Activated T-helper 1 cell treated with anti-CD3 and anti-CD28 coated beads, Interleukin-12 subunit alpha, Interleukin-12 subunit beta, Interleukin-2, Interleukin-4 antibody, amounts not matched to agents 30 ng/mL and 10 ng/mL and 1 ng/mL, durations not matched to agents 14 hours and 24 hours and 36 hours (primary cell): ENCODE measurements at places on chromosomes 11 and 22.

GRCh38 chr11:108338750-108339149, 115.9 kb downstream of the ATM start:
- DNase-seq = no peak

GRCh38 chr11:115739146-115739545, 234.9 kb upstream of the CADM1 start:
- DNase-seq = no peak

DNA sequence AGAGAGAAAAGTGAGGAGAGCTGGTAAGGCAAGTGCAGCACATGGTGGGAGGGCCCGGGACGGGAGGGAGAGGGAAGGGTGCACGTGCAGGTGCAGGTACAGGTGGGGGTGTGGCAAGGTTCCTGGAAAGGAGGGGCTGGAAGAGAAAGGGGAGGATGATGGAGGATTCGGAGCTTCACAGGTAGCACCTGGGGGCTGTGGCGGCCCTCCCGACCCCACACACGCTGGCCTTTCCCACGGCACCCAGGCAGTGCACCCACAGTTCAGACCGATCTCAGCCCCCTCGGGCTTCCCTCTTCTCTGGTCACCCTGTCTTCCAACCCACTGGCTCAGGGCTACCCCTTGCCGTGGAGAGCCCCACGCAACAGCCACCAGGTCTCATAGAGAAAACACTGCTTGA, 67.4 kb upstream of the A4GALT start:
- DNase-seq = no peak

DNA sequence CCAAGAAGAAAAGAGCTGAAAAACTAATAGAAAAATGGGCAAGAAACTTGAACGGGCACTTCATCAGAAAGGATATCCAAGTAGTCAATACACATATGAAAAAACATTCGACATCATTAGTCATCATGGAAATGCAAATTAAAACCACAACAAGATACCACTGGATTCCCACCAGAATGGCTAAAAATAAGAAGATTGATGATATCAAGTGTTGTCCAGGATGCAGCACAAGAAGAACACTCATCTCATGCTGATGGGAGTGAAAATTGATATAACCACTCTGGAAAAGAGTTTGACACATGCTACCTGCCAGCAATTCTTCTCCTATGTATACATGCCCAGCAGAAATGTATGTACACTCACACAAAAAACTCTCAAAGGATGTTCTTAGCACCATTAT, 26.9 kb upstream of the SCUBE2 start:
- no peak for DNase-seq

GRCh38 chr11:91802475-91802874, 422.1 kb upstream of the FAT3 start:
- DNase-seq = no peak

- no peak for DNase-seq
Measured at GRCh38 chr11:76025068-76025467, 181.2 kb downstream of the WNT11 start.

DNA sequence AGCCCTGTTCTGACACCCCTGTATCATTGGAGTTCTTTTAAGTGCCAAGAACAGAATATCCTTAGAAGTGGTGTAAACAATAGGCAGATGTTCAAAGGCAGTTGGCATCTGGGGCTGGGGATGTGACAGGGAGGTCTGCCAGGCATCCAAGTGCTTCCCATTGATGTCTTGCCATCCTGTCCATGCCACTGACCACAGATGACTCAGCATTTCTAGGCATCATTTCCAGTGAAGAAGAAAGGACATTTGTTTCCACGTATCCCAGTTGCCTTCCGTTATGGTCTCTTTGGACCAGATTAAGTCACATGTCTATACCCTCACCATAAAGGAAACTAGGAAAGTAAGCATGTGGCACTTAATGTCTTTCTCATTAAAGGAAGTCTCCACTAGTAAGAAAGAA, 76.7 kb upstream of the BARX2 start:
- no peak for DNase-seq

- DNase-seq = no peak
Measured at GRCh38 chr11:105244160-105244825, 104.7 kb upstream of the CARD18 start.

DNA sequence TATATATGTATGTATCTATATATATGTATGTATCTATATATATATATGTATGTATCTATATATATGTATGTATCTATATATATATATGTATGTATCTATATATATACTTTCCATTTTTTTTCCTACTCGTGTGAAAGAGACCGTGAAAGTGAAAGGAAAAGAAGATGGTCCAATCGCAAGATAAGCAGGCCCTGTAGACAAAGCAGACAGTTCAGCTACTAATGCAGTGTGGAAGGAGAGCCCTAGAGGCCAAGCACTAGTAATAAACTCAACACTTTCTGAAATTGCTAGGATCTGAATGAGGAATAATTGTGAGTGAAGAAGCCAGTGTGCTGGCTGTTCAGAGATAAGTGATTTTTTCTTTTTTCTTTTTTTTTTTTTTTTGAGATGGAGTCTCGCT, 47.2 kb downstream of the MCHR1 start:
- DNase-seq = no peak

GRCh38 chr22:35477911-35478582, 62.6 kb upstream of the RASD2 start:
- DNase-seq = no peak

- no peak for DNase-seq
Measured at GRCh38 chr11:113778111-113778910, 1.3 kb upstream of the CLDN25 start.

DNA sequence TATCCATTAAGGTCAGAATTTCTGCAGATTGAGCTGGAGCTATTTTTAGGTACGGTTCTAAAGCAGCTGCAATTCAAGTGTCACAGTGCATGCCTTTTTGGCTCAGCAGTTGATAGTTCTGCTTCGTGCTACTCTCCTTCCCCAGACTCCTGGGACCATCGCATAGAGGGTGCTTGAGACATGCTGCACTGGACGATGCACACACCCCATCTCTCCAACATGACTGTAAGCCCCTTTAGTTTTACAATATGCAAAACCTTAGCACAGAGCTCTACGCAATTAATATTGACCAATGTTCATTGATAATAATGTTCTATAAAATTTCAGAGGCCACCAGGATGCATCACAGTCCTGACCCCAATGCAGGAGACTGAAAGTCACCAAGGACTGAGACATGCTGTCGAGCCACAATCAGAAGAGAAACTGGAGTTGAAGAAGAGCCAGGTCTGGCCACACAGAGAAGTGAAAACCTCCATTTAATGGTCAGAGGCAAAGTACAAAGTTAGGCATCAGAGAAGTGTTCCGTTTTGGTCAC, 120.9 kb upstream of the ZC3H12C start:
- DNase-seq = no peak

- DNase-seq = no peak
Measured at GRCh38 chr11:2887515-2888195, 2.1 kb upstream of the CDKN1C start.

GRCh38 chr22:35514366-35514765, 26.3 kb upstream of the RASD2 start:
- no peak for DNase-seq

- DNase-seq = no peak
Measured at GRCh38 chr11:30855383-30856006, 269.3 kb upstream of the MPPED2 start.

DNA sequence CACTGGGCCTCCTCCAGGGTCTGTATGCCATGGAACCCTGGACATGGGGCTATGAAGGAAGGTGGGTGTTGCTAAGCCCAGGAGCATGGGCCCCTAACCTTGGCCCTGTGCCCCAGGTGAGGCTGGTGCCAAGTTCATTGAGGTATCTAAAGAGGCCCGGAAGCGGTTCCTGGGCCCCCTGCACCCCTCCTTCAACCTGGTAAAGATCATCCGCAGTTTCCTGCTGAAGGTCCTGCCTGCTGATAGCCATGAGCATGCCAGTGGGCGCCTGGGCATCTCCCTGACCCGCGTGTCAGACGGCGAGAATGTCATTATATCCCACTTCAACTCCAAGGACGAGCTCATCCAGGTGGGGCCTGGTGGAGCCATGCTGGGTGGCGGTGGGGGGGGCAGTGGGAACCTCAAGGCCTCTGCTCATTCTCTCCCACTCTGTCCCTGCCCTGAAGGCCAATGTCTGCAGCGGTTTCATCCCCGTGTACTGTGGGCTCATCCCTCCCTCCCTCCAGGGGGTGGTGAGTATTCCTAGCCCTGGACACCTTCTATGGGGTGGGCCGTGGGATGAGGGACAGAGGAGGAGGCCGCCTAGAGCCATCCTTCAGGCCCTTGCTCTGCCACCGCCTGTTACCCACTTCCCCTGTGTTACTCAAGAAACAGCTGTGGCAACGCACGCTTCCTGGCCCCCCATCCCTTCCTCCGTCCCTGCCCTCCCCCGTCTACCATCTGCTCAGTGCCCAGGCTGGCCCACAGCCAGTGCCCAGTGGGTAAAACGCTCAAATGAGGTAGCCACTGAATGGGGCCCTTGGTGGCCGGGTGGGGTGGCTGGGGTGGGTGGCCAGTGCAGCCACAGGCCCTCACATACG, 3.0 kb downstream of the PNPLA2 start:
- no peak for DNase-seq

DNA sequence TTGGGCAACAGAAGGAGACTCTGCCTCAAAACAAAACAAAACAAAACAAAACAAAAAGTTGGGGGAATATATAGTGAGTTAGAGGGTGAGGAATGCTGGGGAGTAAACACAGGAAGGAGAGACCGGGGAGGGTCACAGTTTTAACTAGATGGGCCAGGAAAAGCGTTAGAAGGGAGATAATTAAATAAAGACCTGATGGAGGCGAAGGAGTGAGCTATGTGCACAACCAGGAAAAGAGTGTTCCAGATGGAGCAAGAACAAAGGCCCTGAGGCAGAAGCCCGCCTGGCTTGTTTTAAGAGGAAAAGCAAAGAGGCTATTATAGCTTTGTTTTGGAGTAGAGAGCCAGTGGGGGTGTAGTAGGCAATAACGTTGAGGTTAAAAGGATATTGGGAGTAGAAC, 4.8 kb upstream of the PLA2G6 start:
- no peak for DNase-seq

DNA sequence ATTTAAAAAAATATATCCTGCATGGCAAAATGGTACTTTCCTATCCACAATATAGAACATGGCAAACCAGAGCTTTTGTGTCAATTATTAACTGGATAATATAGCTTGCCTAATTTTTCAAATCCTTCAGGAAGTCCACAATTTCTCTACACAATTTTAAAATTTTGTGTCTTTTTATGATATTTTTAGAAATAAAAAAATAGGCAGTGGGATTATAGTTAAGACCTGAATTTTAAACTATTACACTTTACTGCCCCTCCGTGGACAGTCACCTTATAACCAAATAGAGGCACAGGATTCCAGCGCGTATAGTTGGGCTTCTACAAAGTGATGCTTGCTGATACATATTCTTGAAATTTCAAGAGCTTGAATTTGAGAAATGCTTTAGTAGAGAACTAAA, 2.1 kb upstream of the DMC1 start:
- no peak for DNase-seq

- DNase-seq = no peak
Measured at GRCh38 chr11:64627371-64627770, 36.4 kb downstream of the SLC22A12 start.

- DNase-seq = no peak
Measured at GRCh38 chr22:20514658-20515406, 7.4 kb downstream of the MED15 start.

DNA sequence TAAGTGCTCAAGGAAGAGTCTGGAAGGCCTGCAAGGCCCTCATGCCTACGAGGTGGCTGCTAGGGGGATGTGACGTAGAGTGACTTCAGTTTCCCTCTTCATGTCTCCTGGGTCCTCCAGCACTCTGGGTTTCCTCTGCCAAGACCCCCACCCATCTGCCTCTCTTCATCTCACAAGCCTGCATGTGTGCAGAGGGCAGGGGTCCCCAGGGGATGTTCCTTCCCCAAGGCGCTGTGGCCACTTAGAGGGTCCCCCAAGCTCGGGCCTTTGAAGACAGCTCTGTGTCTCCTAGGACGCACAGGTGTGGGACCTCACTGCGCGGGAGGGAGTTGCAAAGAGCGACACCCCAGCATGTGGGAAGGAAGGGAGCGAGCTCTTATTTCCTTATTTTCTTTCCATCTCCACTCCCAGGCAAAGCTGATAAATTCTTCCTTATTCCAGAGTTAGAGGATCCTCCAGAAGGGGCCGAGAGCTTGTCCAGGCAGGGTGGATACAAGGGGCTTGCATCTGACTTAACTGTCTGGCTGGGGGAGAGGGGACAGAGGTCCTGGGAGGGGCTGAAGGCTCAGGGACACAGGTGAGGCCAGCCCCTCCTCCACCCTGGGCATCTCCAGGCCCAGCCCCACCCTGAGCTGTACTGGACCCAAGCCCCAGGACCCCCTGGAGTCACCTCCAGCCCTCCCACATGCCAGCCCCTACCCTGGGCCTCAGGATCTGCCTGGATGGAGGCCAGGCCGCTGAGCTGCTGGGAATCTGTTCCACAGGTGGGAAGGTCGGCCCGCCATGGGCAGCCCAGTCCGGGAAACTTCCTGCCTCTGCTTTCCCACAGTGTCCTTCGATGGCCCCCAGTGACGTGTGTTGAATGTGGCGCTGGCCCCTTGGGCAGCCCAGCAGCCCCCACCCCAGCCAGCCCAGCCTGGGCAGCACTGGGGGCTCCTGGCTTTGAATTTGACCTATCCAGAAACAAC, 59.7 kb upstream of the KCNQ1OT1 start:
- DNase-seq = no peak

- DNase-seq = no peak
Measured at GRCh38 chr11:131867457-131868257, 497.2 kb downstream of the NTM start.

- no peak for DNase-seq
Measured at GRCh38 chr22:20031732-20032406, 11.0 kb downstream of the TANGO2 start.

DNA sequence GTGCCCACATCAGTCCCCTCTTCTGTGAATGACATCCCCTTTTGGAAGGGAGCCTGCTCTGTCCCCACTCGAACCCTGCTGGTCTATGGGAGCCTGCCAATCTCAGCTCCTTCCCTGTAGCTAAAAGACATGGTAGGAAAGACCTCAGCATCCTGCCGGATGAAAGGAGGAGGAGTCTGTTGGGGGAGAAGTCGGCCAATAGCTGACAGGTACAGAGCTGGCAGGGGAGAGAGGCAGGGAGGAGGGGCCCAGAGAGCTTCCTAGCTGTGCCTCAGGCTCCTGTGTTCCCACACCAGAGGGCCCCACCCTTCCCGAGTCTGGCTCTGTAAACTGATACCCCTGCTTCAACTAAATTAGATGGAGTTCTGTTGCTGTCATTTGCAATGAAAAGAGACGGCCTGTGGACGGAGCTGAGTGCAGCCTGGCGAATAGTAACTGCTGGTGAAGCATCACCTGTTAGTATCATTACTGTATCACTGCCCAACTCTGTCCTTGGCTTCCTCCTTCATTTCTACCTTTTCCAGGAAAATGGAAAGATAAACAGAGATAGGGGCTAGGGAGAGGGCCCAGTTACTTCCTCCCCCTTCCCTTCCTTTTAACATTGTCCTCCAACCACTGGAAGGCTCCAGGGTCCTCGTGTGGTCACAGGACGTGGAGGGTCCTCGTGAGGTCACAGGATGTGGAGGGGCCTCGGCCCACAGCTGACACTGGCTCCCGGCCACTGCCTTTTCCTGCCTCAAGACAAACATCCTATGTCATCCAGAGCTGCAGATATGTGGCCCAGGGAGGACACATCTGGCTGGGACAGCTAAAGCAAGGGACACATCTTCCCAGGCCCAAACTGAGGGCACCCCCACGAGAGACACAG, 15.1 kb downstream of the FXYD6 start:
- no peak for DNase-seq

GRCh38 chr11:70144262-70144661, 58.8 kb upstream of the FADD start:
- no peak for DNase-seq
